Naive thymus-derived CD4-positive, alpha-beta T cell (primary cell): ENCODE measurements at places on chromosomes 7 and 10. TPM values are rescaled to one million over a fixed set of nuclear protein-coding genes. Genes with fewer than 3 reads are reported as not detected.

Gene CFAP43
- polyA plus RNA-seq = not detected

Gene TDRD1
- polyA plus RNA-seq = 0.15 TPM

Gene PDE6C
- polyA plus RNA-seq = not detected

Gene CYP3A4
- polyA plus RNA-seq = not detected

Gene ASB4
- polyA plus RNA-seq = not detected

DNA sequence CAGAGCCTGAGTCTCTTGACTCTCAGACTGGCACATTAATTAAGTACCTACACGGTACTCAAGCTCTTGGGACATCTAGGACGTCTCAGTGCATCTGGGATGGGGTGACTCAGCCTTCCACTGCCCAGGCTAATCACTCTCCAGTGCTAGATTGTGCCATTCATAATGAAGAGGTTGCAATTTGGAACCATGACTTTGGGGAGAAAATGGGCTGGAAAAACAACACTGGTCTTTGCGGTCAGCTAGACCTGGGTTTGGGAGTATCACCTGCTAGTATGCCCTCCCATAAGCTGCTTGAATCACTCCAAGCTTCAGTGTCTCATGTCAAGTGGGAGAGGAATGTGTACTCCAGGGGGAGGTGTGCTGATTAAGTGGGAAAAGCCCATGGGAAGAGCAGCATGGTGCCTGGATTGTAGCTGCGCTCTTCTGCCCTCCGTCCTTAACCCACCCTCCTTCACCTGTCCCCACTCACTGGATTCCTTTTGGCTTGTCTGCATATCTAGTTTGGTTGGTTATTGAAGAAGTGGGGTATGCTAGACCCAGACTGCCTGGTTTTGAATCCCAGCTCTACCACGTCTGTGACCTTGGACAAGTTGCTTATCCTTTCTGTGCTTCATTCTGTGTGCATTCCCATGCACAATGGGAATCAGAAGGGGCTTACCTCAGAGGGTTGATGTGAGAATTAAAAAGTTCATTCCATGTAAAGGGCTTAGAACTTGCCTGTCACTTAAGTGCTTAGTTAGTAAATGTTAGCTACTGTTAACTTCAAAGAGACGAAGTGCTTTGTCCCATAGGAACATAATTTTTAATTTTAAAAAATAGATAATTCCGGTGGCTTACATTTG lies 3.8 kb downstream of the NFE2L3 start:
- DNase-seq = no peak

DNA sequence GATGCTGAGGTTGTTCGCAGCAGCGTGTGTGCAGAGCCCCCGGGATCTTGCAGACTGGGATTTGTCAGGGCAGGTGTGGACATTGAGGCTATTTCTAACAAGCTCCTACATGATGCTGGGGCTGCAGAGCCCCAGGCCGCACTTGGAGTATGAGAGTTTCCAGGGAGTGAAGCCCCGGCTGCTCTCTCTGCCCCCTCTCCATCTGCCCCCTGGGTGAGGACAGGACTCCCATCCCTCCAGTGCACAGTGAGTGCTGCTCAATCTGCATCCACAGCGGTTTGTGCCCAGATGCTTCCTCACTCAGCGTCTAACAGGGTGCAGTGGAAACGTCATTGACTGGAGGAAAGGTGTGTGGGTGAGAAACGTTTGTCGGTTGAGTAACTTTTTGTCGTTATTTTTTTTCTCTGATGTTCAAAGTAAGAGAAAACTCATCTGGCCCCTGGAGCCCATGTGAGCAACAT lies 25.3 kb downstream of the IL2RA start:
- peak; percentile 43 for DNase-seq

GRCh38 chr10:132926070-132926469 lies 16.3 kb downstream of the CFAP46 start:
- no peak for DNase-seq

DNA sequence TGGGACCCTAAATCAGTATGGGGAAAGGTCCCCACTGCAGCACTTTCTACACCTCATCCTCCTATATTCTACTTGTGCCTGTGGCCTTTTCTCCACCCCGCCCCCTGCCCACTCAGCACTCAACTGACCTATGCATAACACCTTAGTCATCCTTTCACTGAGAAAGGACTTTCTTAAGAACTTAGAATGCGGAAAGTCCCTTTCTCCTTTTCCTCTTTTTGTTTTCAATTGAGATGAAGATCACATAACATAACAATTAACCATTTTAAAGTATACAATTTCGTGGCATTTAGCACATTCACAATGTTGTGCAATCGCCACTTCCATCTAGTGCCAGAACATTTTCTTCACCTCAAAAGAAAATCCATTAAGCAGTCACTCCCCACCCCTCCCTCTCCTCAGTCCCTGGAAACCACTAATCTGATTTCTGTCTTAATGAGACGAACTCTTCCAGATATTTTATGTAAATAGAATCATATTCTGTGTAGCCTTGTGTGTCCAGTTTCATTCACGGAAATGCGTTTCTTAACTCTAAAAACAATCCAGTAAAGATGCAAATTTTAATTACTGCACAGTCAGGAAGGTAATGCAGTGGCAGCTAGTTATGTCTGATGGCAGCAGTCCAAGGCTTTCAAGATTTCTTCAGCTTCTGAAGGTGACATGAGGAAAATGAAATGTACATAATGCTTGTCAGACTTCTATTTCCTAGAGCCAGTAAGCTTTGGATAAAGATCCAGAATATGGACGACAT lies 41.7 kb downstream of the FAS start:
- DNase-seq = no peak

GRCh38 chr7:460374-461116 lies 59.1 kb downstream of the PDGFA start:
- no peak for DNase-seq

DNA sequence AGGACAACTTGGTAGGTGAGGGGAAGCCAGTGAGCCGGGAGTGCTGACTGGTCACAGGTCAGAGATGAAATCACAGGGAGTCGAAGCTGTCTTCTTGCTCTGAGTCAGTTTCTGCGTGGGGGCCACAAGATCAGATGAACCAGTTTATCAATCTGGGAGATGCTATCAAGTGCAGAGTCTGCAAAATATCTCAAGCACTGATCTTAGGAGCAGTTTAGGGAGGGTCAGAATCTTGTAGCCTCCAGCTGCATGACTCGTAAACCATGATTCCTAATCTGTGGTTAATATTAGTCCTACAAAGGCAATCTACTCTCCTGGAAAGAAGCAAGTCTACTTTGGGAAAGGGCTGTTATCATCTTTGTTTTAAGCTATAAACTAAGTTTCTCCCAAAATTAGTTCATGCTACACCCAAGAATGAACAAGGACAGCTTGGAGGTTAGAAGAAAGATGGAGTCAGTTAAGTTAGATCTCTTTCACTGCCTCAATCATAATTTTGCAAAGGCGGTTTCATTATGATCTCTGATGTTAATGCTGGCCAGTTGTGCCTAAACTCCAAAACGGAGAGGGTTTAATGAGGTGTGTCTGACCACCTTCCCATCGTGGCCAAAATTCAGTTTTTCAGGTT lies 8.4 kb upstream of the LMOD2 start:
- no peak for DNase-seq

GRCh38 chr7:92845736-92846135 lies 9.4 kb upstream of the CDK6 start:
- no peak for DNase-seq

- DNase-seq = no peak
These were observed 26.3 kb downstream of the CRCP start for GRCh38 chr7:66140924-66141323.

DNA sequence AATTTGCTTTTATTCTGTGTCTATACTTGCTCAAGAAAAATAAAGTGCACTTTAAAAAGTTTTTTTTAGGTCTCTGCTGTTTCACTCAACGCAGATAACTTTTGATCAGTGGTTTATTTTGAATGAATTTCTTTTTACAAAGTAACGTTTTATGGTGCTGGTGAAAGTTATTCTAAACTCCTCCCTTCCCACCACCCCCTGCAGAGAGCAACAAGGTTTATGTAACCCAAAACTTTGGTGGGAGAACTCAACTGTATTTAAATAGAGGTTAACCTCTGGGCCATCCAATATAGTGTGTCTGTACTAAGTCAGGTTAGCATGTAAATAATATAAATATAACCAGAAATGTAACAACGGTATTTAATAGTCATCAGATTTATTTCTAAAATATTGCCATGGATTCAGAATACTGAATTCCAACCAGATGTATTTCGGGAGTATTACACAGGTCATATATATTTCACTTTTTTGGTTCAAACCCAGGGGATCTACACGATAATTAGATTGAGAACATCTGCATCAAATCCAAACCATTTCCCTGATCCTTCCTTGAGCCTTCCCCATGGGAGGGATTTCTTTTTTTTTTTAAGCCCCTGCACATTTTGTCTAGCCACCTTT lies 3.9 kb upstream of the CUX1 start:
- no peak for DNase-seq

GRCh38 chr7:11630355-11630754 lies 201.6 kb downstream of the THSD7A start:
- DNase-seq = no peak

DNA sequence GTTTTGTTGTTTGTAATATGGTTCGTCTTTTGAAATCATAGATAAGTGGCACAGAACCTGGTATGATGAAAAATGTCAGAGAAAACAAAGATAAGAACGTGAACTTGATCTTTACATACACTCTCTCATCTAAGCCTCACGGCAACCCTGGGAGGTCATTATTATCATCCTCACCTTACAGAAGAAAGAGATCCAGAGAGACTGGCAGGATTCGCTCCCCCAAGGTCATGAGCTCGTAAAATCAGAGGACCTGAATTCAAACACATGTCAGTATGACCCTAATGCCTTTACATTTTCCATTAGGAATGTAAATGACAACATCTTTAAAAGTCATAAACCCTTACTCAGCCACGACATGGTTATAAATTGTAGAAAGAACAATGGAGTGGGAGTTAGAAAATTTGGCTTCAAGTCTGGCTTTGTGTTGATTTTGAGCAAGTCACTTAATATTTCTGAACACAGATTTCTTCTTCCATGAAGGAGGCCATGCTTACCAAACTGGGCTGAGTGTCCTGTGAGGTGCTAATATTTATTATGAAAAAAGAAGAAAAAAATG lies 35.9 kb downstream of the HIPK2 start:
- DNase-seq = no peak

DNA sequence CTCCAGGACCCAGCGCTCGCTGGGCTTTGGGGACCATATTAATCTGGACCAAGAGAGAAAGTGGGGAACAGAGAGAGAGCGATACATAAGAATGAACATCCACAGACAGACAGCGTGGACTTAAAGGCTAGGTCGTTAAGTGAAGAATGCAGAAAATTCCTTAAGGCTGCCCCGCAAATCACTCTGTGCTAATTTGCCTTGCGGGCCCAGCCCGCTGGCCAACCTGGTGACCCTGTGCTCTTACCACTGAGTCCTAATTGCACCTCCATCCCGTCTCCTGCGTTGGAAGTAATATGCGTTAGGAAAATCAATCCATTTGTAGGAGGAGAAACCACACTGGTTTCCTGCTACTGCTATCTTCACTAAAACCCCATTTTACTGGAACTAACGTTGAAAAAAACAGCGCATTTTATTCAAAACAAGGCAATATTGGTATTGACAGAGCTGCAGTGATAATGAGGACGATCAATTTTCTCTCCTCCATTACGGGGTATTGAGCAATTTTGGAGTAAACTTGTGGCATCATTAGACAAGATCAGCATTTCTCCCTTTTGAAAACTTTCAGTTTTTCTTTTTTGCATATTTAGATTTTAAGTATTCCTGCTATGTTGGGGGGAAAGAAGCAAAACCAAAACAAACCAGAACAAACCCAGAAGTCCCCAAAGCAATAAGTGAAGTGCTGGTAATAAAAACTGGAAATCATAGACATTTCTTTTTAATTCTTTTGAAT lies 85.2 kb downstream of the WDFY4 start:
- no peak for DNase-seq
